Amygdala (tissue), 56 donors: ENCODE measurements at places on chromosomes 7 and 10.

GRCh38 chr7:127760436-127761031 lies 108.5 kb downstream of the SND1 start:
- DNase-seq = no peak

GRCh38 chr10:18406136-18406535 lies 245.3 kb downstream of the NSUN6 start:
- no peak for DNase-seq

GRCh38 chr7:107834401-107834800 lies 31.4 kb upstream of the SLC26A3 start:
- DNase-seq = no peak

DNA sequence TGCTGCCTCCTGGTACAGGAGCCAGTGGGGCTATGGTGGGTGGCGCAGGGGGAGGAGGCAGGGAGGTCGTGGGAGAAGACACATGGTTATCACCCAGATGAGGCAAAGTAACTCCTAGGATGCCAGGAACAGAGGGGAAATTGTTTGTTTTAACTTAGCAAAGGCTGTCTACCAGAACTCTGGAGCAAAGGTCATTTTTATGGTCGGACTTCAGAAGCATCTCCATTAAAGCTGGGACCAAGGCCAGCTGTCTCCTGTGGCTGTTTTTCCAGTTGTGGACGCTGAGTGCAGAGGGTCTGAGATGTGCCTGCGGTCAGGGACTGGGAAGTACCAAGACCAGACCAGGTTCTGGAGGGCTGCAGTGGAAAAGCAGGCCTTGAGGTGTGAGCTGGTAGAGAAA lies 525.9 kb upstream of the FOXK1 start:
- DNase-seq = no peak

DNA sequence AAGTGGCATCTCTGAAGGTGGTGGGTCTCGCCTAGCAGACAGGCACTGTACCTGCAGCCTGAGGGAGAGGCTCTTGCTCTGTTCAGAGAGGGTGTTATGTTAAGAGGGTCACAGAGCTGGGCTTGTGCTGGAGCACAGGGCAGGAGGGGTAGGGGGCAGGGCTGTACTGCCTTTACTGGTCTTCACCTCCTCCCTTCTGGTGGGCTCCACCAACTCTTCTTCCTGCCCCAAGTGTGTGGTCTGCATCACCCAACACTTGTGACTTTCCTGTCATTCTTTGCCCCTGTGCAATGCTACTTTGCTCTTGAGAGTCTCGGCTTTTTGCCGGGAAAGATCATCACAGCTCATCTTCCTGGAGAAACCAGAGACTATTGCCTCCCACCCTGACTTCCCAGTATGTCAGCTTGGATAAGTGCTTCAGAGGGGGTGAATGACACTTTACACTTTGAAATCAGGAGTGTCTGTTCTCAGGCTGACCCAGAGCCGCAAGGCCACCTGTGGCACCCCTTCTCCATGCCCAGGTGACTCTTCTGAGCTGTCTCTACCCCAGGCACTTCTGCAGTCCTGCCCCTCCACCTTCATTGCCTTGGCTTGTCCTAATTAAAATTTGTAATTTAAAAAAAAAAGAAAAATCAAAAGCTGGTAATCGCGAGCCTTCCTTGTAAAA lies 38.4 kb upstream of the IKZF1 start:
- DNase-seq = no peak

- DNase-seq = no peak
These were observed 160.0 kb upstream of the ZNF804B start for GRCh38 chr7:88599528-88599927.

- no peak for DNase-seq
These were observed 90.7 kb downstream of the CELF2 start for GRCh38 chr10:11108356-11108755.

DNA sequence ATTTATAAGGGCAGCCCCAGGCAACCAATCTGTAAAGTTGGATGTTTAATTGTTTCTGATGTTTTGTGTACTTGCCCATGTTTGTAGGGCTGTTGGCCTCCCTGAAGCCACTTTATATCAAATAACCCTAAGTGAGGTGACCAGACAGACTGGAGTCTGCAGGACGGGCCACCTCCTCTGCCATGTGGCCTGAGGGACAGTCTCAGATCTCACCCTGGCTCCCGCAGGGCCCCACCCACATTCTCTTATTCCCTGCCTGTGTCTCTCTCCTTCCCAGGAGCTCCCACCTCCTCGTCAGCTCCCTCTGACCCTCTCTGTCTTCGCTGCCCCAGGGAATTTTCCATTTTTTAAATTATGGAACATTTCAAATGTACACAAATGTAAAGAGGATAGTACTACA lies 9.5 kb upstream of the C10orf71 start:
- DNase-seq = no peak

DNA sequence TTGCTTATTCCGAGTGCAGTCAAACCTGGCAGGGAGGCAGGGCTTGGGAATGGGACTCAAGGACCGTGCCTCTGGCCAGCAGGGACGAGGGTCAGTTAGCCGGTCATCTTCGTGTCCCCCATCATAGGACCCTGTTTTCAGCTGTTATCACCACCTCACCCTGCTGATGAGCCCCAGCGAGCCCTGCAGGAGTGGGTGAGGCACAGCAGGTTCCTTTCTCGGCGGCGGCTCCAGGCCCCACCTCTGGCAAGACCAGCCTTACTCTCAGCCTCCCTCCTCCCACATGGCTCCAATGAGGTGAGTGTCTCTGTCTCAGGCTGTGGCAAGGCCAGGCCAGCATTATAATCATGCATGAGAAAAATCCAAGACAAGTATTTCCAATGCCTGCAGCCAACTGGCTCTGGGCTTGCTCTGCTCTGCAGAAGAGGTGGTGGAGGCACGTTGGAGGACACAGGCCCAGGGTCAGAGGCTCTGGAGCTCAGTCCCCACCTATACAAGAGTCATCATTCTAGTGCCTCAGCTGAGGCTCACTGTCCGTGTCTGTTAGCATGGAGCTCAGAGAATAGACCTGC lies 15.7 kb downstream of the PKD1L1 start:
- no peak for DNase-seq

DNA sequence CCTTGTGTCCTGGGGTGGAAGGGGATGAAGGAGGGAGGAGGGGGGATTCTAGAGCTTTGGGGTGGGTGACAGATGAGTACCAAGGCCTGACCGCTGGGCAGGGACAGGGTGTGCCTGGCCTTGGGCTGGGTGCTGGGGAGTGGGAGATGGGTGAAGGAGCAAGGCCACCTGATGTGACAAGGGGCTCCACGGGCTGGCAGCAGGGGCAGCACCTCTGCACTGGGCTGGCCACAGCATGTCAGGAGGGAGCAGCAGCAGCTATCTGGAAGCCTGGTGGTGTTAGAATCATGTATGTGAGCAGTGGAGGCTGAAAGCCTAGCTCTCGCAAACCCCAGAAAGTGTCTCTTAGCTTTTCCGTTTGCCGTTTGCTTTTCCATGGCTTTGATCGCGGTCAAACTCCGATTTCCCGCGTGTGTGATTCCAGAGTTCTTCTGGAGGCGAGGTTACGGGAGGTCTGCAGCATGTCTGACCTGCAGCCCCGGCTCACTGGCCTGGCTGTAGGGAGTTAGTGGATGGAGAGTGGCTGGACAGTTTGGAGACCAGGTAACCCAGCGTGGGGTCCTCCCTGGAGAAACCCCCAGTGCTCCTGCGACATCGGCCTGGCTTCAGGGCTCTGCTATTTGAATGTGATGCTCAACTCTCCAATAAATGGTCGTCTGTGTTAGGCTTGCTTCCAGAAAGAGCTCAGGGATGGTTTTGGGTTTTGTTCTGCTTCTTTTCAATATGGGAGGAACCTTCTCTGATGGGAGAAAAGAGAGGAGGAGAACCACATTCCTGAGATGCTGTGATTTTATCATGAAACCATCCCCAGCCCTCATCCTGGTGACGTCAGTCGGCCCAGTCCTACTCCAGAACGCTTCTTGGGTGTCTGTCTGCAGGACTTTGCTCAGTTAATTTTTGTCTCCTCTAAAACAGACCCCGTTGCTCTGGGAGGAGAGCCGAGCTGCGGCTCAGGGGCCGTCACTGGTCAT lies 105.5 kb downstream of the CUX1 start:
- DNase-seq = no peak

DNA sequence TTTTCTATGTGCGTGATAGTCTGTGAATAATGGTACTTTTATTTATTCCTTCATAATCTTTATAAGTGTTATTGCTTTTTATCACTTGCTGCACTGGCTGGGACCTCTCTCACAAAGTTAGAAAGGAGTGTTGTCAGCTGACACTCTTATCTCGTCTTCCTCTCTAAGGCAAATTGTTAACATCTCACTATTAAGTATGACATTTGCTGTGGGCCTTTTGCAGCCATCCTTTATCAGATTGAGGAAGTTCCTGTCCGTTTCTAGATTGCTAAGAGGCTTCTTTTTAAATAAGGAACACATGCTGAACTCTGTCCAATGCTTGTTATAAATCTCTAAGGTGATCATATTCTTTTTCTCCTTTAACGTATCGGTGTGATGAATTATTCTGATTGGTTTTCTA lies 27.4 kb upstream of the DIP2C start:
- DNase-seq = no peak

DNA sequence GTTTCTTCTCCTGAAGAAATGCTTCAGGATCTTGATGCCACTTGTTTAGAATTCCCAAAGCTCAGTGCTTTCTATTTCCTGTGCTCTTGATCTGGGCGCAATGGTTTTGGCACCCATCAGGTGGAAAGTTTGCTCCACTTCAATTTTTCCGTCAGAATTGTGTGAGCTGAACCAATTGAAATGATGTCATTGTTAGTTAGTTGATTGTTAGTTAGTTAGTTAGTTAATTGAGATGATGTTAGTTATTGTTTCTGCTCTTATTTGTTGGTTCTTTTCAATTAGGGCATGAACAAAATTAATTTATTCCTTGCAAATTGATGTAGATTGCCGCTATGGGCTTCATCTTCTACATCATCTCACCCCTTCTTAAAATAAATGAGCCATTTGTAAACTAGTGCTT lies 252.6 kb downstream of the BAMBI start:
- no peak for DNase-seq

GRCh38 chr7:30511973-30512662 lies 7.5 kb upstream of the GGCT start:
- DNase-seq = no peak

- no peak for DNase-seq
These were observed 4.3 kb upstream of the GDI2 start for GRCh38 chr10:5817322-5818047.

- no peak for DNase-seq
These were observed 21.6 kb downstream of the NPC1L1 start for GRCh38 chr7:44519546-44519945.

- DNase-seq = no peak
These were observed at the start of gene FAM24A for GRCh38 chr10:122910310-122910709. TSS of gene FAM24A (plus strand) at chr10:122910610. CDS start at chr10:122911635, 1,025 bp downstream.

DNA sequence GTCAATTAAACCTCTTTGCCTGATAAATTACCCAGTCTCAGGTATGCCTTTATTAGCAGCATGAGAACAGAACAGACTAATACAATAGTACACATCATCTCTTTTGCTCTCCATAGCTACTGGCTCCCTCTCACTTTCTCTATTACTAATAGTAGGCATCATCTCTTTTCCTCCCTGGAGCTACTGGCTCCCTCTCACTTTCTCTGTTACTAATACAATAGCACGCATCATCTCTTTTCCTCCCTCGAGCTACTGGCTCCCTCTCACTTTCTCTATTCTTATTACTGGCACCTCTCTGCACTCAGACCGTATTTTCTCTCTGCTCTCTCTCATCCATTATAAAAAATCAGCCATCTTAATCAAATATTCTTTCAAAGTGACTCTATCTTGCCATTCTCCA lies 37.1 kb downstream of the SLC25A13 start:
- DNase-seq = no peak

- peak; percentile 49 for DNase-seq
These were observed 5.9 kb downstream of the DIP2C start for GRCh38 chr10:683448-684071.

DNA sequence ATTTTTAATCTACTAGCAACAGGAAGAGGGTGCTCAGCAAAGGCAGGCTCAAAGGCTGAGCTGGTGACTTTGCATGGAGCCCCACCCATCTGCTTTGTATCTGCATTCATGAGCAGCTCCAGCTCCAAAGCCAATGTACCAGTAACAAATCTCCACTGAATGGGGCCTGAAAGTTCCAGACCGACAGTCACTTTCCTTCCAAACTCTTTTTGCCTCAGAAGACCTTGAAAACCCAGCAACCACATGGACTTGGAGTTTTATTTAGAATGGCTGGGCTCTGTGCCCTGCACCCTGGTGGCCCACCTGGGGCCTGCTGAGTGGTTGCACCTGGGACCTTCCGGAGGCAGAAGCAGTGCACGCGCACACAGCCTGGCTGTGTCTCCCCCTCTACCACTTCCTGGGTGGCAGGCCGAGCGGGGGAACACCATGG lies 195.0 kb upstream of the PLXNA4 start:
- DNase-seq = no peak

DNA sequence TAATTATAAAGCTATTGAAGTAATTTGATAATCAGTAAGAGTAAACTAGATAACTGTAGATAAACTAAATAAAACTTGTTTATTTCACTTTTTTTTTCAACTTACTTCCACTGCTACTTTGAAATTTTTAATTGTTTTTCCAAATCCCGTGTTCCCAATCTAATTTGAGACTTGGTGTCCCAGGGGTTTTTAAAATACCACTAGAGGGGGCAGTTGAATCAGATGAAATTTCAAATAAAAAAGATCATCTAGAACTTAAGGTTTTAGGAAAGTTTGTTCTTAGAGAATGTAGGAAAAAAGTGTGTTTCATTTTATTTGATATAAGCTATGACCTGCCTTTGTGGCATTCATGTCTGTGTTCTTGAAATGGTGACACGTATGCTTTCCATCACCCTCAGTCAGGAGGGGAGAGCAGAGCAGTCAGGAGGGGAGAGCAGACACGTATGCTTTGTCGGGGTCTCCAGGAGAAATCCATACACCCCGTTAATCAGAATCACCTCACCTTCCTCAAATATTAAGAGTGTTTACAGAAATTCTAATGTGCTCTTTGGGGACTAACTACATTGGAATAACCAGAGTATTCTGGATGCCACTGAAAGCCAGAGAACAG lies 49.9 kb downstream of the C10orf67 start:
- no peak for DNase-seq

GRCh38 chr10:74177140-74177677 lies 26.2 kb downstream of the ADK start:
- no peak for DNase-seq

GRCh38 chr10:6135039-6135438 lies 46.2 kb downstream of the RBM17 start:
- DNase-seq = no peak

DNA sequence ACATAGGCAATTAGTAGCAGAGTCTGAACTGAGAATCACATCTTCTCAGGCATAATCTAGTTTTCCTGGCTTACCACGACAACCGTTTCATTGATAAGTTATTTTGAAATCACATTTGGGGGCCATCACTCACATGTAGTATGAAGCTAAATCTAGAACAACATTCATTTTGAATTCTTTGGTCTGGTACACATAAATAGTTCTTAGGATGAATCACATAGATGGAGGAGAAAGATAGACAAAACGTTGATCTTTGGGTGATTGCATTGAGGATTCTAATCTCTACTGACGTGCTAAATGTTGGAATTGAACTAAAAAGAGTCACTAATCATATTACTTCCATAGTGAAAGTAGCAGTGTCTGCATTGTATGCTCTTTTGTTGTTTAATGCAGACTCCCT lies 1022.6 kb downstream of the LRMDA start:
- DNase-seq = no peak
